ENCODE measurements at places on chromosomes 16 and 17. TPM values are rescaled to one million over a fixed set of nuclear protein-coding genes. Genes with fewer than 3 reads are reported as not detected.

GRCh38 chr17:17700251-17700969 lies 19.2 kb downstream of the RAI1 start:
- peak overlapping the region; percentile 15 for H3K27ac ChIP-seq
- DNase-seq, result peak; percentile 61
- H3K36me3 ChIP-seq, result no peaks in the 10 kb centered on the region
- H3K4me1 ChIP-seq, result peaks cover 4% of the 10 kb centered on the region
- H3K4me3 ChIP-seq, result no peak overlapping the region

DNA sequence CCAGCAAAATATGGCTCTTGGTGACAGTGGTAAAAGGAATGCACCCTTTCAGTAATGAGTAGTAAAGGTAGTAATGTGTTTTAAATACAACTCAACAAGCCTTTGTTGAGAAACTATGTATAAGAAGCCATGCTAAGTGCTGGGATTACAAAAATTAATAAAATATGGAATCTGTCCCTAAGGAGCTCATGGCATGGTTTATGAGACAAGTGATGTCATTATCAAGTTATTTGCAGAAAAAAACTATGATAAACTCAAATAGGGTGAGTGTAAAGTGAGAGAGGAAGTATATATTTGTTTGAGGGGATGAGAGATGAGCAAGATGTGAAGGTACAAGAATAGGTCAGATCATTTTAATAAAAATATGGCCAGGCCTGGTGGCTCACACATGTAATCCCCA lies 76.9 kb downstream of the NF1 start:
- no peak overlapping the region for H3K27ac ChIP-seq
- no peak overlapping the region for H3K4me3 ChIP-seq
- no peak for DNase-seq
- H3K4me1 ChIP-seq, result no peaks in the 10 kb centered on the region
- no peaks in the 10 kb centered on the region for H3K27me3 ChIP-seq

DNA sequence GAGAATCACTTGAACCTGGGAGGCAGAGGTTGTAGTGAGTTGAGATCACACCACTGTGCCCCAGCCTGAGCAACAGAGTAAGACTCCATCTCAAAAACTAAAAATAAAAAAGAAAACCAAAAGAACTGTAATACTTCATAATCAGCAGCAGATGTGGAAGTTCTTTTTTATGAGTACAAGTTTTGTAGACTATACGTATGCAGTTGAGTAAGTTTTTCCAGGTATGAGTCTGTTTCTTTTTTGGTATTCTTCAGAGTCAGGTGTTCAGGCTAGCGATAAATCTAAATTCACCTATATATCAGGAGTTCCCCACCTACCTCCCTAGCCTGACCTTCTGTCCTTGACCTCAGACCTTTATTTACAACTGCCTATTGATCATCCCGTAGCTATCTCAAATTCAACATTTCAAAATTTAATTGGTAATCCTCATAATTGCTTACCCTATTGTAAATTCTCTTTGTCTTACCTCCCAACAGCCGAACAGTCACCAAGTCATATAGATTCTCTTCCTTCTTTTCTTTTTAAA lies 10.7 kb downstream of the DCTN5 start:
- DNase-seq, result no peak
- no peak overlapping the region for H3K4me3 ChIP-seq
- no peaks in the 10 kb centered on the region for H3K36me3 ChIP-seq
- no peaks in the 10 kb centered on the region for H3K4me1 ChIP-seq
- H3K27ac ChIP-seq, result no peak overlapping the region

DNA sequence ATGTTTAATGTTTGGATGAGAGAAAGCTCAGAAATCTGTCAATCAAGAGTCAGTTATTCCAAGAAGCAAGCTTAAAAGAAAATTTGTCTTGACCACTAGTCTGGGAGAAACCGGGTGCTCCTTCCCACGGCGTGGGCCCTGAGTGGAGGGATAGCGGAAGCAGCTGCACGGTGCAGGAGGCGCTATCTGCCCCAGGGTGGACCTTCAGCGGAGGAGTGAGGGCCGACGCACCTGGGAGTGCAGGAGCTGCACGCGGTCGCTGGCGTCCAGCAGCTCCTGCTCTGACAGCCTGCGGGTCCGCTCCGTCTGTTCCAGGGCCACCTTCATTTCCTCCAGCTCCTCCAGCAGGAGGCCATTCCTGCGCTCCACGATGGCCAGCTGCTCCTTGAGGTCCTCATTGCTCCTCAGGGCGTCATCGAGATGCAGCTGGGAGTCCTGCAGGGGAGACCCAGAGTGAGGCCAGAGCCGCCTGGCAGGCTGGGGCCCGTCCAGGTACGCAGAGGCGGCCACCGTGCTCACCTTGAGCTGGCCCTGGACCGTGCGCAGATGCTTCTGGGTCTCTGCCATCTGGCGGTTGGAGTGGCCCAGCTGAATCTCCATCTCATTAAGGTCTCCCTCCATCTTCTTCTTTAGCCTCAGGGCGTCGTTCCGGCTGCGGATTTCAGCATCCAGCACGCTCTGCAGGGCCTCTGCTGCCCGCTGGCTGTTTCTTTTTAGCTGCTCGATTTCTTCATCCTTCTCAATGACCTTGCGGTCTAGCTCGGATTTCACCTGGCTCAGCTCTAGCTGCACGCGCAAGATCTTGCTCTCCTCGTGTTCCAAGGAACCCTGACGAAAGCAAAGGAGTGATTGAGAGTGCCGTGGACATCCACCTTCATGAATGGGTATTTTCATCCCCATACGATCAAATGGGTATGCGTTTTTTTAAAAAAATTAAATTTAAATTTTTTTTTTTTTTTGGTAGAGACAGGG lies 63.5 kb downstream of the MYH13 start:
- H3K4me3 ChIP-seq, result no peak overlapping the region
- DNase-seq, result no peak
- no peaks in the 10 kb centered on the region for H3K4me1 ChIP-seq
- no peaks in the 10 kb centered on the region for H3K36me3 ChIP-seq

GRCh38 chr16:58515871-58516767 lies 802 bp downstream of the SETD6 start:
- H3K27me3 ChIP-seq, result no peaks in the 10 kb centered on the region
- peaks cover 35% of the 10 kb centered on the region for H3K36me3 ChIP-seq
- H3K4me1 ChIP-seq, result no peaks in the 10 kb centered on the region
- DNase-seq, result peak; percentile 34

GRCh38 chr16:760545-761343 lies at the start of gene MSLN:
Gene MSLN, plus strand, starts transcription at chr16:760734. Its CDS starts 1,947 bp downstream, at chr16:762681.
- no peak within 1 kb of the TSS for H3K4me3 ChIP-seq
- H3K27me3 ChIP-seq, result no peaks in the 10 kb centered on the region
- DNase-seq, result peak; percentile 78
- H3K4me1 ChIP-seq, result no peaks in the 10 kb centered on the region
- no peak within 1 kb of the TSS for H3K27ac ChIP-seq

DNA sequence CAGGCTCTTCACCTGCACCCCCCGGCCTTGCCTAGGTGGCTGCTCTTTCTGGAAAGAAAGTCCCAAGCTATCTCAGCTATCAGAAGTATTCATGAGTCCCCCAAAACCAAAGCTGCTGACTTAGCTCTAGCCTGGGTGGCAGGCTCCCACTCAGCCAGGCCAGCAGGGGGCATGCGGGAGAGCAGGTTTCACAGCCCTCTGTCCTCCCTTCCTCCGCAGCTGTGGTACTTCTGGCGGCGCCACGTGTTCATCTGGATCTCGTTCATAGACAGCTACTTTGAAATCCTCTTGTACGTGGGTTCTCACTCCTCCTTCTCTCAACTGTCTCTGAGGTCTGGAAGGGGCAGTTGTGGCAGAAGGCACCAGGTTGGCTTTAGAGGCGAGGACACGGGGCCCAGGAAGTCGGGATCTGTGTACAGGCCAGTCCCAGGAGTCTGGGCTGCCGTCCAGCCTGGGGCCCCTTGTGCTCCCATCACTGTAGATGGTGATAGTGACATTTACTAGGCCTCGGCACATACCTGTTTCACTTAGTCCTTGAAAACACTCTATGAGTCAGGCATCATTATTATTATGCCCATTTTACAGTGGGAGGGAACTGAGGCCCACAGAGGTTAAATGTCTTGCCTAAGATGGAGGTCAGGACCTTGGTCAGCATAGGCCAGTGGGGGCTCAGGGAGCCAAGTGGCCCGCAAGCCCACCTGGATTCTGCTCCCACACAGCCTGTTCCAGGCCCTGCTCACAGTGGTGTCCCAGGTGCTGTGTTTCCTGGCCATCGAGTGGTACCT lies 12.9 kb downstream of the TRPV2 start:
- H3K27ac ChIP-seq, result no peak overlapping the region
- no peaks in the 10 kb centered on the region for H3K27me3 ChIP-seq
- peak; percentile 64 for DNase-seq
- H3K4me3 ChIP-seq, result no peak overlapping the region
- no peaks in the 10 kb centered on the region for H3K4me1 ChIP-seq

DNA sequence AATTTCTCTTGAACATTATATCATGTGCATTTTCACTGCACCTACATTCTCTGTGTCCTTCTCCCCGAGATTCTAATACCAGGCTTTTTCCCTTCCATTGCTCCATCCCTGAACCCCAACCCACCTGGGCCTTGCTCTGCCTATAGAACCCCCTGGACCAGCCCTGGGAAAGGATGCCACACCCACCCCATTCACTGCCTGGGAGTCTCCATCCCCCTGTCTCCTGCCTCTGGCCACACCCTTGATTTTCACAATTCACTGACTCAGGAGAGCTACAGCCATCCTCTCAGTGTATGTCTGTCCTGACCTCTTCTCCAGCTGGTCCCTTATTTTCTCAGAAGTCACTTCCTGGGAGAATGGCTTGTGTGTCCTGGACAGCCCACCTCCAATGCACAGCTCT lies 27.9 kb upstream of the NGFR start:
- H3K27ac ChIP-seq, result no peak overlapping the region
- no peaks in the 10 kb centered on the region for H3K4me1 ChIP-seq
- no peak overlapping the region for H3K4me3 ChIP-seq
- H3K27me3 ChIP-seq, result peaks cover 4% of the 10 kb centered on the region
- no peaks in the 10 kb centered on the region for H3K36me3 ChIP-seq

GRCh38 chr17:79923974-79924638 lies 84.9 kb upstream of the CBX4 start:
- no peak overlapping the region for H3K4me3 ChIP-seq
- no peaks in the 10 kb centered on the region for H3K4me1 ChIP-seq
- H3K27ac ChIP-seq, result no peak overlapping the region
- peaks cover 5% of the 10 kb centered on the region for H3K27me3 ChIP-seq

DNA sequence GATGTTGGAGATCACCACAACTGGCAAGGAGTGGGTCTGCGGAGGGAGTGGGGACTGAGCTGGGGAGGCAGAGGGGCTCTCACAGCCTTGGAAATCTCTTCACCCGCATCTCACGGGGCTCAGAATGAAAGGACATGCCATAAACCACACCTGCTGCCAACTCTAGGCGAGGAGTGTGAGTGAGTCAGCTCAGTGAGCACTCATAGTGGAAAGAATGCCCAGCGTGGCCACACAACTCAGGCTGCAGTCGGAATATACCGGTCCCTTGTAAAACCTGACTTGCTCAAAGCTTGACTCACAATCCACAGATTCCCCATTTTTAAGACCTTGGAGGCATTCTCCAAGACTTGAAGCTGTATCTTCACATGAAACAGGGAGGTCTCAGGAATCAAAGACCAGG lies 36.7 kb downstream of the STAT5A start:
- no peaks in the 10 kb centered on the region for H3K27me3 ChIP-seq
- no peak overlapping the region for H3K4me3 ChIP-seq
- peaks cover 5% of the 10 kb centered on the region for H3K36me3 ChIP-seq
- peaks cover 14% of the 10 kb centered on the region for H3K4me1 ChIP-seq

- H3K27me3 ChIP-seq, result no peaks in the 10 kb centered on the region
- no peaks in the 10 kb centered on the region for H3K36me3 ChIP-seq
- DNase-seq, result no peak
Observed at GRCh38 chr16:48008011-48008525, 147.7 kb downstream of the ABCC12 start.

GRCh38 chr16:17159617-17160016 lies 311.1 kb downstream of the XYLT1 start:
- no peak overlapping the region for H3K4me3 ChIP-seq
- DNase-seq, result no peak
- no peaks in the 10 kb centered on the region for H3K27me3 ChIP-seq
- H3K36me3 ChIP-seq, result no peaks in the 10 kb centered on the region
- no peaks in the 10 kb centered on the region for H3K4me1 ChIP-seq

The BTBD17 gene
- total RNA-seq, result not detected

The CLEC3A gene
- total RNA-seq, result not detected

The TBX2 gene
- total RNA-seq, result 66.4 TPM

Measured in kidney (tissue), 22 donors.